ENCODE measurements at places on chromosomes 16 and 17.

DNA sequence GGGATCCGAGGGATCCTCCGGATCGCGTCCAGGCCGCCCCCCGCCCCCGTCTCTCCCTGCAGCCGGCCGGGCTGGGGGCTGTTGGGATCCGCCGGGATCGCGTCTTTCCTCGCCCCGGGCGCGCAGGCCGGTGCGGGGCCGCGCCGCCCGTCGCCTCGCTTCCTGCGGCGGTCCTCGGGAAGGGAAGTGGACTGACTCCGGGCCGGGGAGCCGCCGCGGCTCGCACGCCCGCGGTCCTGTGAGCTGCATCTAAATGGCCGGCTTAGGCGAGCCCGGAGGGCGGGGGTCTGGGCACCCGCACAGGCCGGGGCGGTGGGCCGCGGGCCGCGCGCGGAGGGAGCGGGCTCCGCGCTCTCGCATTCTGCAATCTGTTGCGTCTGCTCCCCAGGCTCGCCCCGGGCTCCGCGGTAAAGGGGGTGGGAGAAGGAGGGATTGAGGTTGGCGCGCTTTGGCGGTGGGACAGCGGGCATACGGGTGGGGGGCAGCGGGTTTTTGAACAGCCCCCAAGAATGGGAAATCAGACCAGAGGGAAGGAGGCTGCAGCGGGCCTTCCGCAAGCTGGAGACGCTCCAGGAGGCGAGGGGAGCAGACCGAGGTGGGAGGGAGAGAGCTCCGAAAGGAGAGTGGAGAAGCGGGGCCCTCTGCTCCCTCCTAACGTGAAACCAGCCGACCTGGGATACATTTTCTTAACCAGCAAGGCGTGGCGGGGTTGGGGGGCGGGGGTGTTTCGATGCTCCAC is 2.2 kb downstream of the TMEM132E start:
- no peak for DNase-seq

- DNase-seq = no peak
Observed at GRCh38 chr17:419073-419735, 66.6 kb upstream of the RPH3AL start.

- no peak for DNase-seq
Observed at GRCh38 chr17:19650826-19651225, 2.3 kb downstream of the ALDH3A2 start.

DNA sequence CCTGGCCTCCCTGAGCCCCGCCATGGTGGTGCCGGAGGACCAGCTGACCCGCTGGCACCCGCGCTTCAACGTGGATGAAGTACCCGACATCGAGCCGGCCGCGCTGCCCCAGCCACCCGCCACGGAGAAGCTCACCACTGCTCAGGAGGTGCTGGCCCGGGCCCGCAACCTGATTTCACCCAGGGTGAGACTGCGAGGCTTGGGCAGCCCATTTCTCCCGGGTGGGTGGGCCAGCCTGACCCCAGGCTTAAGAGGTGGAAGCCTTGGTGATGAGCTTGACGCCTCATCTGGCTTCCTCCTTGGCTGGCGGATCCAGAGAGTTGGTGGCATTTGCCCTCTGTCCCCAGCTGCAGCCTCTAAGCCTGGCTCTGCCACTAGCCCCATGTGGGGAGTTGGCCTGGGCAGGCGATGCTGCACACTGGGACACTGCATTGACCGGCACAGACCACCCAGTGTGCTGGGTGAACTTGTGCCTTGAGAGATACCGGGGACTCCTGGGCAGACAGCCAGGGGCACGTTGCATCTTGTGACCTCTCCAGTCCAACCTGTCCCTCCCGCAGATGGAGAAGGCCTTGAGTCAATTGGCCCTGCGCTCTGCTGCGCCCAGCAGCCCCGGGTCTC is 3.0 kb downstream of the CDT1 start:
- no peak for DNase-seq

GRCh38 chr17:32520104-32520701 is 33.4 kb downstream of the CDK5R1 start:
- DNase-seq = no peak

GRCh38 chr16:81265658-81266451 is 27.4 kb downstream of the BCO1 start:
- DNase-seq = no peak

GRCh38 chr16:57758331-57759117 is 23.0 kb downstream of the KATNB1 start:
- no peak for DNase-seq

- DNase-seq = no peak
Observed at GRCh38 chr17:54835015-54835414, 65.6 kb upstream of the TOM1L1 start.

GRCh38 chr16:58792188-58792587 is 58.1 kb upstream of the GOT2 start:
- DNase-seq = no peak
